NCI-H1417 (cell line): ENCODE measurements at places on chromosomes 7 and 10.

- peak; percentile 26 for DNase-seq
These were observed 71.6 kb upstream of the LAMB4 start for GRCh38 chr7:108201766-108202165.

DNA sequence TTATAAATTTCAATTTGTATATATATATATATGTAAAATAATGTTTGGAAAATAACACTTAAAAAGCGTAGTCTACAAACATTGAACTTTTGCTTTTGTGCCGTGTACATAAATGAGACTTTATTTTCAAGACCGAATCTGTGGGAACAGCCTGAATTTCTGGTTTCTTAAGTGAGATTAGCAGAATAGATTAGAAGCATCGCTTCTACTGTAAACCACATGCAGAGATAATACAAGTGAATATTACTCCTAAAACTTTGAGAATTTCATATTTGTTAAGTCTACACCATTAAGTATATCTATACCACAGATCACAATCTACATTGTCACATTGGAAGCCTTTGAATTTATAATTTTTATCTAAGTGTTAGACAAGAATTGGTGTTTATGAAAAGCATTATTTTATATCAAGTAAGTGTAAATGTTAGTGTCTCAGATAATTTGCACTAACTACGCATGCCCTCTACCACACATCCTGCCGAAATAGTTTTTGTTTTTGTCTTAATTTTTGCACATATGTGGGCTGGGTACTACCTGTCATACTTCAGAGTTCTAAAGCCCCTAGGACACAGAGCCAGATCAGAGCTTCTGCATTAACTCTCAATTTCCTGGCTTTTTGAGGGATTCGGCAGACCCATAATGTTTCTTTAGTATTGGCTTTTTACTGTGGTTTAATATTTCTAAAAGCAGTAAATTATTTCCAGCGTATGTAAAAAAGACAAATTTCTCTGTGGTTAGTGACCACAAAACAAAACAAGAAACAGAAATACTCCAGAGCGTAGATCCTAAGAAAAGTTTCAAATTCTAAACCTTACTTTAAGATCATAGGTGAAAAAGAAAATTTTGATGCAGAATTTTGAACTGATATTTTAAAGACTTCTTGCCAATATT is 20.0 kb downstream of the TWIST1 start:
- DNase-seq = no peak

GRCh38 chr10:12783293-12783692 is 218.2 kb downstream of the CCDC3 start:
- DNase-seq = no peak

- no peak for DNase-seq
These were observed 20.0 kb downstream of the SORCS1 start for GRCh38 chr10:107144490-107144889.

DNA sequence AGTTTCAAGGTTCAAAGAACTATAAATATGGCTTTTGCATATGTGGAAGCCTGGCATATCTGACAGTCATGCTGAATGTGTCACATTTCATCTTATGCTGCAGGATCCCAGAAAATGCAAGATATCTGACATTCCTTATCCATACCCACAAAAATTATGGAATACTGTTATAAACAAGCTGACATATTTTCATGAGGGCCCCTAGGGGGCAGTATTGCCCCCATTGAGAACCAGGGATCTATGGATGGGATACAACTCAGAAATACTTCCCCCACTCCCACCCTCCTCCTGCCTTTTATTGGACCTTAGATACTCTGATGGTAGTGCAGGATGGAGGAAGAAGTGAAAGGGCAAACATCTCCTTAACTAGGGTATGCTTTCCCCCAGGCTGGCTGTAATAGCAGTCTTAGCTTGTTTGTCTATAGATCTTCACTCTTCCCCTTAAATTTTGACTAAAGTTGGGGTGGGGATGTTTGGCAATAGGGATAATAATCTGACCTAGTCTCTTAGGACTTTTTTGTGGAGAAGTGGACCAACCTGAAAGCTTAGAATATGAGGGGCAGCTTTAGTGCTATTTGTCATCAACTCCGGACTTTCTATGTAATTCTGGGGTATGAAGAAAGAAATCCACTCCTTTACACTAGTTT is 3.5 kb upstream of the GNGT1 start:
- DNase-seq = peak; percentile 18
